ENCODE measurements at places on chromosomes 2 and 18. TPM values are rescaled to one million over a fixed set of nuclear protein-coding genes. Genes with fewer than 3 reads are reported as not detected.

TRIM43 gene
- total RNA-seq: not detected

AOX1 gene
- 23.7 TPM for total RNA-seq

NCKAP5 gene
- total RNA-seq: 2.2 TPM

GREB1 gene
- total RNA-seq: 0.13 TPM

IL36B gene
- total RNA-seq: not detected

FAM228B gene
- 9.6 TPM for total RNA-seq

CD8B gene
- not detected for total RNA-seq

NTSR2 gene
- not detected for total RNA-seq

CYP1B1 gene
- 177 TPM for total RNA-seq

All from epithelial cell of alveolus of lung (primary cell).